Ovary (tissue), 10 donors: ENCODE measurements at places on chromosomes 11 and 22. TPM values are rescaled to one million over a fixed set of nuclear protein-coding genes. Genes with fewer than 3 reads are reported as not detected.

RASGRP2 gene
- polyA plus RNA-seq: 9.0 TPM

FIBIN gene
- polyA plus RNA-seq: 43.9 TPM

KCNK7 gene
- not detected for polyA plus RNA-seq

ACRV1 gene
- not detected for polyA plus RNA-seq

ELP4 gene
- polyA plus RNA-seq: 9.7 TPM

INTS4 gene
- 15.7 TPM for polyA plus RNA-seq

CHADL gene
- polyA plus RNA-seq: 4.4 TPM

TMEM132A gene
- 2.9 TPM for polyA plus RNA-seq

CARD10 gene
- polyA plus RNA-seq: 7.9 TPM

SLC2A11 gene
- 15.0 TPM for polyA plus RNA-seq

SCN2B gene
- polyA plus RNA-seq: 2.1 TPM
